ENCODE measurements at places on chromosomes 5 and 9.

DNA sequence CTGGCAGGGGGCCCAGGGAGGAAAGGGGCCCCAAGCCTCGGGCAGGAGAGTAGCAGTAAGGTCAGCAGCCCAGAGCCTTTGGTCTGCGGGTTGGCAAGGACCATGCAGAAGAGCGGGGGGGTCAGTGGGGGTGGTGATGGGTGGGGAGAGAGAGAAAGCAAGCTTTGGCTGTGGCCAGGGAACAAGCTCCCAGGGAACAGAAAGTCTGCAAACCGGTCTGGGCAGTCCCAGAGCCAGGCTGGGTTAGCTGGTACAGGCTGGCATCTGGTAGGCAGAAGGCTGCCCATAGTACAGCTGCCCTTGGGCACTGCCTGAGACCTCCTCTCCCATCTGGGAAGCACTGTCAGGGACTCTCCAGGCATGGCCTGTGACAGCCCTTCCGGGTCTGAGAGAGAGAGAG, 10.5 kb upstream of the EPB41L4B start:
- peak; percentile 62 for DNase-seq

DNA sequence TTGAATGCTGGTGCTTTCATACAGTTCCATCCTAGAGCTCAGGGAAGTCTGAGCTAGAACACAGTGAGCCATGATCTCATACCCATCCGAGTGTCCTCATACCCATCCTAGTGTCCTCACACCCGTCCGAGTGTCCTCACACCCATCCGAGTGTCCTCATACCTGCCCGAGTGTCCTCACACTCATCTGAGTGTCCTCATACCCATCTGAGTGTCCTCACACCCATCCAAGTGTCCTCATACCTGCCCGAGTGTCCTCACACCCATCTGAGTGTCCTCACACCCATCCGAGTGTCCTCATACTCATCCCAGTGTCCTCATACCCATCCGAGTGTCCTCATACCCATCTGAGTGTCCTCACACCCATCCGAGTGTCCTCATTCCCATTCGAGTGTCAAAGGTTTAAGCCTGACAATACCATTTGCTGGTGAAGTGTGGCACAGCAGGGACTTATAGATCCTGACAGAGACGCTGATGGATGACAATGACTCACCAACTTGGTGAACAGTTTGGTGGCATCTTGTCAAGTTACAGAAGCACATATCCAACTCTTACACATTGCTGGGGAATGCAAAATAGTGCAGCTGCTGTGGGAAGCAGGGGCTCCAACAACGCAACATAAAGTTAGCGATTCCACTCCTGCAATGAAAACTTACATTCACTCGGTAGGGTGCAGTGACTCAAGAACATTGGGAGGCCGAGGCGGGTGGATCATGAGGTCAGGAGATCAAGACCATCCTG, 77.0 kb upstream of the COL5A1 start:
- DNase-seq, result peak; percentile 97

DNA sequence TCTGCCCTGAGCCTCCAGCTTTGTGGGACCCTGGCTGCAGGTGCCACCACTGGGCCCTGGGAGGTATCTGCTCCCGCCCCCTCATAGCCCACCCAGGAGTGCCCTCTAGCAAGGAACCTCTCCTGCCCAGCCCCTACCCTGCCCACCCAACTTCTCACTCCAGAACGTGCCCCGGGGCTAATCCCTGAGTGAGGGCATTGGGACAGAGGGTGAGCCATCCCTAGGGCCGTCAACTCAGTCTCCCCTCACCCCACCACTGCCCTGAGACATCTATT, 2.7 kb upstream of the RASGEF1C start:
- DNase-seq, result no peak

DNA sequence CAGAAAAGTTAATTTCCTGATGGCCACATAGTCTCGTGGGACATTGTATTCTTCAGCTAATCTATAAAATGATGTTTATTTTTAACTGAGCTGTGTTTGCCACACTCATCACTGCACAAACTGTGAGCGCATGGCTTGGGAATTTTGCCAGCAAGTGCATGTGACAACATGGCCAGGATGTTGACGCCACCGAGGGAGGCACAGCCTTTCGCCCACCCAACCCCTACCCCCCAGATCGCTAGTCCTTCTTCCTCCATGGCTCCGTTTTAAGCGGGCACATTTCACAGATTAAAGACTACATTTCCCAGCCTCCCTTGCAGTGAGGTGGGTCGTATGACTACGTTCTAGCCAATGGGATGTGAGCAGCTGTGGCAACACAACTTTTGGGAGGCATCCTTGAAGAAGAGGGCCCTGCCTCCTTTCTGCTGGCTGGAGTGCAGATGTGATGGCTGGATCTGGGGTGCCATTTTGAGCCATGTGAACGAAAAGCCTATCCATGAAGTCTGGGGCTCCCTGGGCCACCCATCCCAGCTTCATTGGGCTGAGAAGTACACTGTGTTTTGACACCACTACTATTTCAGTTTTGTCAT, 7.9 kb downstream of the NRARP start:
- DNase-seq, result peak; percentile 40

GRCh38 chr9:95229230-95229915, 88.1 kb downstream of the FANCC start:
- no peak for DNase-seq

DNA sequence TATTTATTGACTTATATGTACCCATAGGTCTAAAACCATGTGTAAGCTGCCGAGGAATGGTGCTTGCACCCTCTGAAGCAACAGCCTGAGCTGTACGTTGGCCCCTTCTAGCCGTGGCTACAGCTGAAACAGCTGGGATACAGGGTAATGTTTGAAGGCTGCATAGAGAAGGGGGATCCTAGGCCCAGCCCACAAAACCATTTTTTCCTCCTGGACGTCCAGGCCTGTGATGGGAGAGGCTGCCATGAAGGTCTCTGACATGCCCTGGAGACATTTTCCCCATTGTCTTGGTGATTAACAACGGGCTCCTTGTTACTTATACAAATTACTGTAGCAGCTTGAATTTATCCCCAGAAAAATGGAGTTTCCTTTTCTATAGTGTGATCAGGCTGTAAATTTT, 244.7 kb downstream of the COMMD10 start:
- DNase-seq, result no peak

Measured in astrocyte of the spinal cord (primary cell).